Activated CD4-positive, alpha-beta T cell treated with anti-CD3 and anti-CD28 coated beads for 4 hours (primary cell): ENCODE measurements at places on chromosomes 4 and X.

- DNase-seq: no peak
Measured at GRCh38 chrX:17829566-17829965, 31.5 kb downstream of the RAI2 start.

GRCh38 chrX:11363069-11363594, 69.9 kb downstream of the AMELX start:
- DNase-seq: no peak

DNA sequence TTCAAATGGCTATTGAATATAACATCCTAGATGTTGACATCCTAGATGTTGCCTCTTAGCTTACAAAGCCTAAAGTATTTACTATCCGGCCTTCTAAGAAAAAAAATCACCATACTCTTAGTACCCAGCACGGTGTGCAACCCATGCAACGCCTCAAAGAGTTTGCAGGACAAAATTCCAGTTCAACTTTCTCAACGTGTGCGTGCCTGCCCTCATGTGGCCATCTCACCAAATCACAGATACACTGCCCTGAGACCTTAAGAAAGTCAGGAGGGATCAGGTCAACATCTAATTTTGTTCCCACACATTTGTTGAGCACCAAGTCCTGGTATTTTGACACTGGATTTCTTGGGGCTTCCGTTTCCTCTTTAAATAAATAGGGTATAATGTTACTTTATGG, 68.3 kb downstream of the CRMP1 start:
- DNase-seq: no peak

- DNase-seq: no peak
Measured at GRCh38 chrX:123190096-123190495, 6.0 kb downstream of the GRIA3 start.

- DNase-seq: no peak
Measured at GRCh38 chr4:16443504-16444088, 217.3 kb upstream of the TAPT1 start.

DNA sequence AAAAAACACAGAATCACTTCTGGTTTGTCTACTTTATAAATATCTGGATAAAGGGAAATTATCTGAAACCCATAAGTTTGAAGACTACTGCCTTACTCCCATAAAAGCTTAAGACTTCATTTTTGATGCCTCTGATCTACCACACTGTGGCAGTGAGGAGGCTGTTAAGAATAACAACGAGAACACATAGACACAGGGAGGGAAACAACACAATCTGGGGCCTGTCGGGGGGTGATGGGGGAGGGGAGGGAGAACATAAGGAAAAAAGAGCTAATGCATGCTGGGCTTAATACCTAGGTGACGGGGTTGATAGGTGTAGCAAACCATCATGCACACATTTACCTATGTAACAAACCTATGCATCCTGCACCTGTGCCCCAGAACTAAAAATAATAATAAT, 573.7 kb downstream of the GBA3 start:
- no peak for DNase-seq
